ENCODE measurements at places on chromosomes 2 and 18. TPM values are rescaled to one million over a fixed set of nuclear protein-coding genes. Genes with fewer than 3 reads are reported as not detected.

GRCh38 chr2:182548031-182548950 lies 121.5 kb upstream of the PDE1A start:
- H3K4me3 ChIP-seq, result no peak overlapping the region
- no peaks in the 10 kb centered on the region for H3K36me3 ChIP-seq
- H3K27ac ChIP-seq, result no peak overlapping the region
- H3K27me3 ChIP-seq, result no peaks in the 10 kb centered on the region

DNA sequence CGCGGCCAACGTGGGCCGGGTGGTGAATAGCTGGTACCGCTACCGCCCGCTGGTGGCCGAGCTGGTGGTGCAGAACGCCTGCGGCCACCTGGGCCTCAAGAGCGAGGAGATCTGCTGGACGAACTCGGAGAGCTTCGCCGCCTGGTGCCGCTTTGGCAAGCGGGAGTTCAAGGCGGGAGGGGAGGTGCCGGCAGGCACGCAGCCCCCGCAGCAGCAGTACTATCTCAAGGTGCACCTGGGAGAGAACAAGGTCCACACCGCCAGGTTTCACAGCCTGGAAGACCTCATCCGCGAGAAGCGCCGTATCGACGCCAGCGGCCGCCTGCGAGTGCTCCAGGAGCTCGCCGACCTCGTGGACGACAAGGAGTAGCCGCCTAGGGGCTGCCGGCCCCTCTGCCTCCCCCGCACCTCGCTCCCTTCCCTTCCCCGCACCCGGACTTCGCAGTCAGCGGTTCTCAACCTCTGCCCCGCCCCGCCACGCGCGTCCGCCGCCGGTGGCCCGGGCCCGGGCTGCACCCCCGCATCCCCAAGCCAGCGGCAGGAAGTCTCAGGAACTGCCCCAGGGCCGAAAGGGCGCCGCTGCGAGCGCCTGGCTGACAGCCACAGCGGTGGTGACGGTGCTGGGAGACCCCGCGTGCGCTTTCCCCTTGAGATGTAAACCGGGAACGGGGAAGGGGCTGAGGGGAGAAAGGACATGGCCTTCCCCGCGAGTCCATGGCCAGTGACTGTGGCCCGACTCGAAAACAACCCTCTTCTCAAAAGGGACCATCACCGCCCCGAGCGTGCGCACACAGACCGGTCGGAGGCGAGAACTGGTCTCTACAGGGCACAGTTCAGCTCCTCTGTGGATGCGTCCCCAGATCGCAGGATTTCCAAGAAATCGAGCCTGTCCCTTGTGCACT lies 2.2 kb downstream of the LRATD1 start:
- no peaks in the 10 kb centered on the region for H3K4me1 ChIP-seq
- H3K4me3 ChIP-seq, result no peak overlapping the region
- no peak overlapping the region for H3K27ac ChIP-seq
- no peaks in the 10 kb centered on the region for H3K36me3 ChIP-seq
- H3K27me3 ChIP-seq, result peaks cover 13% of the 10 kb centered on the region

DNA sequence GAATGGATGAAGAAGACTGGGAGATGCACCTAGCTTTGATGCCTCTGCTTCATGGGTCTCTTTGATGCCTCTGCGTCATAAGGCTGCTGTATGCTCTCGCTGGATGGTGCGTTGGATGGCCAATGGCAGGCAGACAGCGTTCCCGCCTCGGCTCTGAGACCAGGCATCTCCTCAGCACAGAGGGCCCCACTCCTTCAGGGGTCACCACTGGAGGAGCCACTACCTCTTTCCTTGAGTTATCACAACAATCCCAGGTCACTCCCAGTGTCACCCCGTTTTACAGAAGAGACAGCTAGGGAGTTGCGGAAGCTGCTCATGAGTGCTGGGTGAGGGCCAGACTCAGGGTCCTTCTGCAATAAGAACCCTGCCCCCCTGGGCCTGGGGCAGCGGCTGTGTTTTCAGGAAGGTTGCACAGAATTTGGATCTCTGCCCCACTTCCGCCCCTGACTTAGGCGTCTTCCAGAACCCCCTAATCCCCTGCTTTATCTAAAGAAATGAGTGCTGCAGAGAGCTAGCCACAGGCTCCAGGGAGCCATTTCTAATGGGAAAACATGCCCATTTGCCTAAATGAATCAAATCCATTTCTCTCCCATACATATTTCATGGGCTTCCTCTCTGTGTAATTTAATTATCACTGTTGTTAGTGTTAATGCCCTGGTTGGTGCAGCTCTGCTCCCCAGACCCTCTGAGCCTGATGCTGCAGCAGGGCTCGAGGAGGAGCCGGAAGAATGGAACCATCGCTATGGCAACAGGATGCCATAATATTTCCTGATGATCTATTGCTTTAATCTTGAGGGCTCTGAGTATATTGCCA lies 131.8 kb upstream of the HS6ST1 start:
- H3K36me3 ChIP-seq, result no peaks in the 10 kb centered on the region
- H3K4me3 ChIP-seq, result no peak overlapping the region
- H3K4me1 ChIP-seq, result no peaks in the 10 kb centered on the region
- no peak overlapping the region for H3K27ac ChIP-seq
- H3K27me3 ChIP-seq, result no peaks in the 10 kb centered on the region
- no peak for DNase-seq

- no peaks in the 10 kb centered on the region for H3K36me3 ChIP-seq
- H3K27me3 ChIP-seq, result no peaks in the 10 kb centered on the region
- H3K4me1 ChIP-seq, result no peaks in the 10 kb centered on the region
- no peak overlapping the region for H3K27ac ChIP-seq
- no peak overlapping the region for H3K4me3 ChIP-seq
Observed at GRCh38 chr2:95760806-95761525, 169.2 kb downstream of the TRIM43 start.

GRCh38 chr2:49796266-49796665 lies 642.0 kb upstream of the FSHR start:
- H3K4me3 ChIP-seq, result no peak overlapping the region
- DNase-seq, result no peak
- H3K27ac ChIP-seq, result no peak overlapping the region
- no peaks in the 10 kb centered on the region for H3K4me1 ChIP-seq

DNA sequence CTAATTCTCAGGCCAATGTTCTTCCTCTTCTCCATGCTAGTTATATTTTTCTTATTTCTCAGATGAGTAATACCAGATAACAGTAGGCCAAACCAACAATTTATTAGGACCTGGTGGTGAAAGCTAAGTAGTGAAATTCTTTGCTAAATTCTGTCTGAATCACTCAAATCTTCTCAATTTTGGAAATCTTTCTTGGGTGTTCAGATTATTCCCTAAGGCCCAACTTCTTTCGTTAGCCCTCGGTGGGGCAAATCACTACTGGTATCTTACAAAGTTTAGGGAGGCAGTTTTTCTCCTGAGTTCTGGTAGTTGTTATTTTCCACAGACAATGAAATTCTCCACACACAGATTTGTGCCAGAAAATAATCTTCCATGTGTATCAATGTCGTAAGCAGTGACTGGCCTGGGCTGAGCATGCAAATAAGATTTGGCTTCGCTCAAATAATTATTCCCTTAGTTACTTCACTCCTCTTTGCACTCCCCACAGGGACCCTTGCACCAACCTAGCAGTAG lies 443.5 kb upstream of the SLC14A2 start:
- H3K36me3 ChIP-seq, result no peaks in the 10 kb centered on the region
- no peak overlapping the region for H3K4me3 ChIP-seq
- no peaks in the 10 kb centered on the region for H3K4me1 ChIP-seq
- H3K27me3 ChIP-seq, result no peaks in the 10 kb centered on the region

- H3K4me1 ChIP-seq, result no peaks in the 10 kb centered on the region
- H3K27me3 ChIP-seq, result no peaks in the 10 kb centered on the region
- H3K4me3 ChIP-seq, result no peak overlapping the region
- DNase-seq, result no peak
- H3K27ac ChIP-seq, result no peak overlapping the region
Observed at GRCh38 chr2:220705678-220706077, 866.4 kb downstream of the EPHA4 start.

GRCh38 chr2:98380203-98380535 lies 33.9 kb downstream of the CNGA3 start:
- DNase-seq, result no peak
- H3K36me3 ChIP-seq, result no peaks in the 10 kb centered on the region
- no peak overlapping the region for H3K4me3 ChIP-seq
- no peak overlapping the region for H3K27ac ChIP-seq
- no peaks in the 10 kb centered on the region for H3K4me1 ChIP-seq
- no peaks in the 10 kb centered on the region for H3K27me3 ChIP-seq

GRCh38 chr2:46683541-46683940 lies 204.2 kb downstream of the TMEM247 start:
- H3K4me3 ChIP-seq, result no peak overlapping the region
- no peaks in the 10 kb centered on the region for H3K27me3 ChIP-seq
- H3K27ac ChIP-seq, result no peak overlapping the region
- no peaks in the 10 kb centered on the region for H3K36me3 ChIP-seq
- no peaks in the 10 kb centered on the region for H3K4me1 ChIP-seq
- DNase-seq, result no peak

DNA sequence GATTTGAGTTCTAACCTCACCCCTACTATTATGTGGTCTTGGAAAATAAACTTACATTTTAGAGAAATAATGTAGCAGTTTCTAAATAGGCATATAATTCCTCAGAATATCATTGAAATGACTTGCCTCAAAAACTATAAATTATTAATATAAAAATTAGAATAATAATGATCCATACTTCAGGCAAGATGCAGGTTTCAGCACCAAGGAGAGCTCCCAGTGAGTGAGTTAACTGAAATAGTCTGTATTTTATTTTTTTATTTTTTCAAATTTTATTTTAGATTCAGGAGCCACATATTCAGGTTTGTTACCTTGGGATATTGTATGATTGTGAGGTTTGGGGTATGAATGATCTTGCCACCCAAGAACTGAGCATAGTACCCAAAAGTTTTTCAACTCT lies 472.2 kb upstream of the DCC start:
- no peaks in the 10 kb centered on the region for H3K36me3 ChIP-seq
- H3K4me3 ChIP-seq, result no peak overlapping the region
- H3K27ac ChIP-seq, result no peak overlapping the region
- H3K4me1 ChIP-seq, result no peaks in the 10 kb centered on the region
- no peak for DNase-seq

DNA sequence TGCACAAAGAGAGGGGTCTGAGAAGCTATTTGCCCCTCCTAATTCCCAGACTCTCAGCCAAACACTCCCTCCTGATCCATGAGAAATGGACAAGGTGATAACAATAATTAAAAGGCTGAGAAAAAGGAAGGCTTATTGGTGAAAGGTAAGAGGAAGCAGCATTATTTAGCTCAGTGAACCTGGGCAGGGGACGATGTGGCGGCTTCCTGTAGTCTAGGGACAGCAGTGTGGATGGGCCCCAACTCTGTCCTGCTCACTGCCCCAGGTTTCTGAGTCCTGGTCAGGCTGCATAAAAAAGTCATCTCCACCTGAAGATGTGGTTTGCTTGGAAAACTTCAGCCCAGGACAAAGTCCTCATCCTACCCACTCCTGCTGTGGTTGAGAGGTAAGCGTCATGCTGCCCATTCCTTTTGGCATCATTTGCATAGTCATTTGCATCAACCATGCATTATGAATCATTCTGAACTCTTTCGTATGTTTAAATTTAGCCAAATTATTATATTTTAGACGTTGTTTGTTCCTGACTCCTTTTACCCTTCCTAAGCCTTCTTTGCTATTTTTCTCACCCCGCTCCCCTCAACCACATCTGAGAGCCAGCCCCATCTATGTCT lies 126.8 kb downstream of the CLIP4 start:
- no peak for DNase-seq
- H3K27ac ChIP-seq, result no peak overlapping the region
- no peak overlapping the region for H3K4me3 ChIP-seq

GRCh38 chr2:151576080-151576479 lies 158.2 kb downstream of the NEB start:
- DNase-seq, result no peak
- no peaks in the 10 kb centered on the region for H3K27me3 ChIP-seq
- H3K4me3 ChIP-seq, result no peak overlapping the region
- no peak overlapping the region for H3K27ac ChIP-seq

DNA sequence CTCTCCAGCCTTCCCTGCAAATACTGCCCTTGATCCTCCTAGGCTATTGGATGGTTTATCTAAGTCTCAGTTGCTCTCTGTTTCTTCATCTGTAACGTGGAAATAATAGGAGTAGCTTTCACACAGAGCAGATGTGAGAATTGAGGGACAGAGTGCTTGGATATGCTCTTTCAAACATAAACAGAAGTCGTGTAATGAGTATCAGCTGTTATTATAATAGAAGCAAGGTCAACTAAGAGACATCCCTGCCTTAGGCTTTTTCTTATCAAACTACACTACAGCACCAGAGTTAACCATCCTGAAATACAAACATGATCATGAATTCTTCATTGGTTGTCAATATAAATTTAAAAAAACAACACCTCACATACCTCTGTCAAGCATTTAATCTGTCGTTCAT lies 138.2 kb downstream of the DOK6 start:
- H3K4me1 ChIP-seq, result no peaks in the 10 kb centered on the region
- no peak overlapping the region for H3K27ac ChIP-seq
- no peaks in the 10 kb centered on the region for H3K36me3 ChIP-seq
- no peaks in the 10 kb centered on the region for H3K27me3 ChIP-seq

DNA sequence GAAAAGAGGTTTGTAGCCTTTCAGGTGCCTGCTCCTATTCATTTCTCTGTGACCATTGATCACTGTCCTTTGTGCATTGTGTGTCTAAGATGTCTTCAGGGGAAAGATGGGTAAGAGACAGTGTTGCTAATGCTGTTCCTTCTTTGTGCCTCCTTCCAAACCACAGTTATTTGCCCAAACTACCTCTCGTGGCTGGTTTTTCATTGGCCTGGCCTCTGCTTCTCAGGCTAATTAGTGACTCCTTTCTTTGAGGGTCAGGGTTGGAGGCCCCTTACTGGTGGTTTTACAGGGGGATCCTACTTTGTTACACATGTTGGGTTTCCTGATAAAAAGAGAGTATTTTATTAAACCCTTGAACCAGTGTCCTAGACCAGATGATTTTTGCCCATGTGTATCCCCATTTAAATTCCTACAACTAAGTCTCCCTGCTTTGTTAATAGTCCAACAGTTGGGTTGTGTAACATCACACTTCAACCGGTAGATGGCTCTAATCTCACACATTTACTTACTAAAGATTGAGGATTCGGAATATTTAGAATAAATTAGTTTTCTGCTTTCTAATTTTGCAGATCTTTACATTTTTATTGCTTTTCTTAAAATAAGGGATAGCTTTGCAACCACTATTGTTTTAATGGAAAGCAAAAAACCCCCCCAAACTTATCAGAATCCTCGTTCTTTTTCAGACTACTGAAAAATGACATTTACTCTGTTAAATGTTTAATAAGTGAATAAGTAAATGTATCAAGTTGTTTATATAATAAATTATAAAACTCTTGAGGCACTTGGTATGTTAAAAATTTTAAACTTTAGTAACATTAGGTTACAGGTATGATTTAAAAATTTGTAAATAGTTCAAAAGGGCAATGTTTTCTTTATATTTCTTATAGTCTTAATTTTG lies 2.4 kb downstream of the MARS2 start:
- H3K4me3 ChIP-seq, result peak overlapping the region; percentile 88
- peaks cover 7% of the 10 kb centered on the region for H3K36me3 ChIP-seq
- no peak overlapping the region for H3K27ac ChIP-seq
- DNase-seq, result peak; percentile 22
- H3K4me1 ChIP-seq, result peaks cover 40% of the 10 kb centered on the region

- no peak for DNase-seq
- H3K36me3 ChIP-seq, result no peaks in the 10 kb centered on the region
- H3K4me1 ChIP-seq, result no peaks in the 10 kb centered on the region
- H3K4me3 ChIP-seq, result no peak overlapping the region
Observed at GRCh38 chr18:62407660-62408059, 82.5 kb downstream of the TNFRSF11A start.

The CNTNAP5 gene
- not detected for total RNA-seq

The MROH2A gene
- not detected for total RNA-seq

The IL1RN gene
- total RNA-seq, result 2.3 TPM

The OR6B2 gene
- total RNA-seq, result not detected

Measured in CD8-positive, alpha-beta memory T cell (primary cell).